ENCODE measurements at places on chromosomes 3 and 15.

DNA sequence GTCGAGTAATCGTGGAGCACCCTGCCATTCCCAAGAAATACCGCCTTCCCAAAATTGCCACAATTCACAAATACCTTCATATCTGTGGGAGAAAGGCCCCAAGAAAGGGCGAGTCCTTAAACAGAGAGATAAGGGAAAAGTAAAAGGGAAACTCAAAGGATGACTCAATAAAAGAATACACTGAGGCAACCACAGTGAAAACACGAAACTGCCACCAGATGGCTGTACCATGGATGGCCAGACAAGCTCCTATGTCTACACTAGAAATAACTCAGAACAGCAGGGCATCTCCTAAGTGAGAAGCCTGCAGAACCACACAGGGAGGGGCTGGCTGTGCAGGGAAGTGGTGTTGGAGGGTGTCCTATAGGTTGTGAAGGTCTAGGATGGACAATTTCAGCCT is 25.0 kb downstream of the SRGAP3 start:
- DNase-seq = no peak

DNA sequence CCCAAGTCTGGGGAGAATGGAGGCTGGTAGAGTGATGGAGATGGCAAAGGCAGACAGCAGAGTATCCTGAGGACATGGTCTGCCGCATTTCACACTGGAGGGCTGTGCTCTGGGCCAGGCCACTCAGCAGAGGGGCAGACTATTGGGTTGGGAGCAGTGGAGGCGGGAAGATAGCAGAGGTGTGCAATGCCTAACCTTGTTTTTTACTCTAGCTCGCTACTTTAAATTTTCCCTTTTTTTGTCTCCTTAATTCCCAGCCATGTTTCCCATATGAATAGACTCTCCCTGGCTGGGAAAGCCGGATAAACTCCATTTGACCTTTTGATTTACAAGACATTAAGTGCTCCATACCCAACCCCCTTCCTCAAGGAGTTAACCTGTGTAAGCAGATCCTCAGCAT is 33.5 kb upstream of the ST6GAL1 start:
- no peak for DNase-seq

DNA sequence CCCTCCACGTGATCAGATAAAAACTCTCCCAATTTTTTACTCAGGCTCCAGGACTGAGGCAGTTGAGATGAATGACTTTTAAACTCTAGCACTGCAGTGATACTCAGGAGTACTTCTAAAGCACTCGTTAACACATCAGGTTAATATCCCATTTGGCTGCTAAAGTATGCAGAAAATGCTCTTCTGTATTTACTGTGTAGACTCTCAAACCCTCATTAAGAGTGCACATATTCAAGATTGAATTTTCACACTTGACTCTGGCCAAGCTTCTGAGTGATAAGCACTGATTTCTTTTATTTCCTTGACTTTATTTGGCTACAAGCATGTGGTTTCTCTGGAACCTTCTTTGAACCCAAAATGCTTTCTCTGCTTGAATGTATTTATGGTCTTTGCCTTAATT is 392.3 kb upstream of the NECTIN3 start:
- no peak for DNase-seq

GRCh38 chr15:65395567-65396202 is 17.9 kb upstream of the IGDCC3 start:
- DNase-seq = no peak

DNA sequence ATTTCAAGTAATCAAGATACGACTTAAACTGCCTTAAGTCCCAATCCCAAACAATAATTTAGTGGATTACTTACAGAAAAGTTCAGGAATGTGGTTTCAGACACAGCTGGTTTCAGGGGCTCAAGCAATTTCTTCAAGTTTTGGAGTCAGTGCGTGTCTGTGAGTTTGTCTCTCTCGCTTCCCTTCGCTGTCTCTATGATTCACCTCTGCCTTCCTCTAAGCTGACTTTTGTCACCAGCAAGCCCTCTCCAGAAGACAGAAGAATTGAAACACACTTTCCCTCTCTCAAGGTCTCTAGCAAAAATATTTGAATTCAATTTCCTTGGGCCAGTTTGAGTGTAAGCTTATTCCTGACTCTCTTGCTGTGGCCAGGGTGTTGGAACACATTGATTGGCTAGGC is 392.4 kb downstream of the EDEM1 start:
- no peak for DNase-seq

DNA sequence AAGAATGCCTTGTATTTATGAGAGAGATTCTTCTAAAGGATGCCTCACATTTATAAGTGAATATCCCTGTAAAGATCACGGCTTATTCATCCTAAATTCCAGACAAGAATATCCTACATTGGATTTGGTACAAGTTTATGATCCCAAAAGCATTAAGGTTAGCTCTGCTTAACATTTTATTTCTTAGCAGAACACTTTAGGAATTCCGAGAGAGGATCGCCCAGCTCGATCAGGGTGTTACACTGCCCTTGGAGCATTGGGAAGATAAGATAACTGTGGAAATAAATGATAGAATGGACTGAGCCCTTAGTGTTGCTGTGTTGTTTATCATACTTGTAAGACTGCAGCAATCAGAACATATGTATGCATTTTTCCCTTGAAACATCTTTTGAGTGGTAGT is 223.0 kb upstream of the CDIN1 start:
- DNase-seq = no peak

- DNase-seq = no peak
Observed at GRCh38 chr3:130865489-130865888, 28.4 kb upstream of the ATP2C1 start.

DNA sequence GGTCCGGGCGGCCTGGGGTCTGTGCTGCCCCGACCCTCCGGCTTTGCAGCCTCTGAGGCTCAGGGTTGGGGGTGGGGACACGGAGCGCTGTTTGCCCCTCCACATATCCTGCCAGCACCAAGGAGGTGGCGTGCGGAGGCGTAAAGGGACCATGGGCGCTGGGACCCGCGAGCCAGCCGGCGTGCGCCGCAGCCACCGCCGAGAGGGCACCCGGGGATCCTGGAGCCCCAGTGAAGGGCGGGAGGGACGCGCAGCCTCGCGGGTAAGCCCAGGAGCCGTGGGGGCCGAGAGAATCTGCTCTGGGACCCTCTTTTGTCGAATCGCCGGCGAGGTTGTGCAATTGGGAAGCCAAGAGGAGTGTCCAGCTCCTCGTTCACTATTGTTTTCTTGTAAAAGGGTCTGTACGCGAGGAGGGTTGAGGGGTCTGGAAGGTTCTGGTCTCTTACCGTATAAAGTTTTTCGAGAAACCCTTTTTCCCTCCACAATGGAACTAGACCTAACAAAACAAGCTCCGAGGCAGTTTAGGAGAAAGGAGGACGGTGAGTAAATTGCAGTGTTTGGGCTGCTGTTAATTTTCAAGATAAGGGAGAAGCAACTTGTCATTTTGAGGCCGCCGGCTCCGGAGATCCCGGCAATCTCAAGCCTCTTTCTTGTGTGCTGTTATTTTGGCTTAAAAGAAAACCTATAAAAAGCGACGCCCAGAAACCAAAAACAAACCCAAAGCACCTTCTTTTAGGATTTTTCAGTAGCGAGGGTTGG is 29.9 kb upstream of the ST3GAL6 start:
- no peak for DNase-seq

- no peak for DNase-seq
Observed at GRCh38 chr3:190239325-190239724, 82.9 kb downstream of the CLDN1 start.

GRCh38 chr3:161386991-161387770 is 15.9 kb upstream of the SPTSSB start:
- no peak for DNase-seq

DNA sequence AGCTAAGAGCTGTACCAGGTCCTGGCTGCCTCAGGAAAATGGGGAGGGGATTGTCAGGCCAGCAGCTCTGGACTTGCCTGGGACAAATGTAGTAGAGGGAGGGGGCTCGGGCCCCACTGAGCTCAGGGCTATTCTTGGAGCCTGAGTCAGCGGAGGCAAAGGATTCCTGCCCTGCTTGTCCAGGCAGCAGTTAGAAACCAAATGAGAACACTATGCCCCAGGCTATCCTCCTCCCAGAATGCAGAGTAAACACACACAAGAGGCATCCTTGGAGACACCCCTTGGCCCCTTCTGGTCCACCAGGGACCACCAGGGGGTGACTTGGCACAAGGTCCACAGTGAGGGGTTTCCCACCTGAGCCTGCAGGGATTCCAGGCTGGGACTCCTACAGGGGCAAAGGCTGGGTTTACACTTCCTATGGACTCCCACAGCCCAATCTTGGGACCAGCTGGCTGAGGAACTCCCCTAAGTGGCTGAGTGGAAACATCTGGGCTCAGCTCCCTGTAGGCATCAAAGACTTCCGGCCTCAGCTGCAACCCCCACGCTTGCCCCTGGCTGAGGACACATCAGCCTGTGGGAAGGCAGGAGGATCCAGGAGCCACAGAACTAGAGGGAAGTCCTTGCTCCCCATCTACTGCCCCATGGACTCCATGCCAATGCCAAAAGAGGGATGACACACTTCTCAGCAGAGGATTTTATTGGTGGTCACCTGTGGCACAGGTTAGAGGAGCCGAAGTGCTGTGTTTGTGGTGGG is 3.4 kb upstream of the COL7A1 start:
- no peak for DNase-seq

GRCh38 chr3:111321786-111322185 is 220.2 kb upstream of the CD96 start:
- no peak for DNase-seq

GRCh38 chr3:27166888-27167287 is 202.3 kb downstream of the NEK10 start:
- no peak for DNase-seq

All from activated naive CD4-positive, alpha-beta T cell (primary cell).